Smooth muscle cell of trachea (primary cell): ENCODE measurements at places on chromosomes 7 and 10. TPM values are rescaled to one million over a fixed set of nuclear protein-coding genes. Genes with fewer than 3 reads are reported as not detected.

ERVW-1 gene
- not detected in 2 replicates for total RNA-seq

STAMBPL1 gene
- total RNA-seq = 33.2 and 49.3 TPM in 2 replicates

STEAP4 gene
- total RNA-seq = 1.2 and 1.7 TPM in 2 replicates

ADIRF gene
- 159 and 195 TPM in 2 replicates for total RNA-seq

CDCA7L gene
- total RNA-seq = 26.0 and 37.2 TPM in 2 replicates

GRM8 gene
- not detected in 2 replicates for total RNA-seq
